ENCODE measurements at places on chromosomes 16 and 17.

DNA sequence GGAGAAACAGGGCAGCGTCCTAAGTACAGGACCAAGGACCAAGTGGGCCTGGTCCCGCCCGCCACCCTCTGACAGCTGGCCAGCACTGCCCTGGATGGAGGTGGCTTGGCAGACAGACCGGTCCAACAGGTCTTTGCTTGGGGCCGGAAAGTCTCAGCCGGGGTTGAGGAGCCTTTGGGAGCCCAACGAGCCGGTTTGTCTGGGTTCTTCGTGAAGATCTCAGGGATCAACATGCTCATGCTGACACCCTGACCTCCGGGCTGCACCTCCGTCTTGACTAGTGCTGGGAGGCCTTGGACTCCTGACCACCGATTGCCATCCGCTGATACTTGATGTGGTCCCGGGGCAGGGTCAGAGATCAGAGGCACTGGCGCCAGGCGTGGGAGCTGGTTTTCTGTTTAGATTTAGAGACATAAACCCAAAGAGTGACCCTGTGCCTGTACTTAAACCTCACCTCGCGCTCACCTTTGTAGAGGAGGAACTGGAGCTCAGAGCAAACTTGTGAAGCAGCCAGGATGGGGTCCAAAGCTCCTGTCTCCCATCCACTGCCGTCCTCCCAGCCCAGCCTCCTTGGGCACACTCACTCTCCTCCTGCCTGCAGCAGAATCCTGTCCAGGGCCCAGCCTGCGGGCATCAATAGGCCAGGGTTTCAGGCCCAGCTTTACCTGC lies 92.1 kb upstream of the GSE1 start:
- no peak for DNase-seq

- peak; percentile 85 for DNase-seq
These were observed 550 bp upstream of the RNF213 start for GRCh38 chr17:80260069-80260535.

DNA sequence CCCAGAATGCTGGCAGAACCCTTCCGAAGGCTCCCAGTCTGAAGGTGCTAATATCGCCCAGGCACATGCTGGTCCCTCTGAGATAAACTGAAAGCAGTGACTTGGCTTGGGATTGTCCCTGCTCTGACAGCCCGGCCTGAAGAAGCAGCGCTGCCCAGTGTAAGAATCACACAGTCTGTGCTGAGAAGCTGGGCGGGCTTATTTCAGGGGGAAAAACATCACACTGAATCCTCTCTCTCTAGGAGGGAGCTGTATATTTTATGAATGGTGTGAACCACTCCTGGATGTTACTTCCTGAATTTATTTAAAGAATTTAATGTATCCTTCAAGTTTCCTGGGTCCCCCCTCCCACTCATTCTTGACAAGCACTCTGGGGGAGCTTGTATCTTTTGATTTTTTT lies 36.3 kb downstream of the GAS7 start:
- DNase-seq = no peak

- DNase-seq = no peak
These were observed 712 bp downstream of the TMEM256 start for GRCh38 chr17:7403043-7403726.

GRCh38 chr16:27256861-27257260 lies 11.7 kb downstream of the NSMCE1 start:
- no peak for DNase-seq

DNA sequence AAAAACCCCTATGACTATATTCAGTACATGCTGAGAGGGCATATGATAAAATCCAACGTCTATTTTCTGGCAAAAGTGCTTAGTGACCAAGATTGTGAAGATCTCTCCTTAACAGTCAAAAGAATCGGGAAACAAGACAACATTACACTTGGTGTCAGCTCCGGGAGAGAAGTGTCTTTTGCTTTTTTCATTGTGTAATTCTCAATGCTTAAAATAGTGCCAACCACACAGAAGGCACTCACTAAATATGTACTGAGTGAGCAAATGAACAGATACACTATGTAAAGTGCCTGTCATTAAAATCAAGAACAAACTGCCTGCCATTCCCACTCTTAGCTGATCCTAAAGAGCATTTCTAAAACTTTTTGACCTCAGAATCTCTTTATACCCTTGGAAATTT lies 34.1 kb downstream of the VPS53 start:
- DNase-seq = no peak

DNA sequence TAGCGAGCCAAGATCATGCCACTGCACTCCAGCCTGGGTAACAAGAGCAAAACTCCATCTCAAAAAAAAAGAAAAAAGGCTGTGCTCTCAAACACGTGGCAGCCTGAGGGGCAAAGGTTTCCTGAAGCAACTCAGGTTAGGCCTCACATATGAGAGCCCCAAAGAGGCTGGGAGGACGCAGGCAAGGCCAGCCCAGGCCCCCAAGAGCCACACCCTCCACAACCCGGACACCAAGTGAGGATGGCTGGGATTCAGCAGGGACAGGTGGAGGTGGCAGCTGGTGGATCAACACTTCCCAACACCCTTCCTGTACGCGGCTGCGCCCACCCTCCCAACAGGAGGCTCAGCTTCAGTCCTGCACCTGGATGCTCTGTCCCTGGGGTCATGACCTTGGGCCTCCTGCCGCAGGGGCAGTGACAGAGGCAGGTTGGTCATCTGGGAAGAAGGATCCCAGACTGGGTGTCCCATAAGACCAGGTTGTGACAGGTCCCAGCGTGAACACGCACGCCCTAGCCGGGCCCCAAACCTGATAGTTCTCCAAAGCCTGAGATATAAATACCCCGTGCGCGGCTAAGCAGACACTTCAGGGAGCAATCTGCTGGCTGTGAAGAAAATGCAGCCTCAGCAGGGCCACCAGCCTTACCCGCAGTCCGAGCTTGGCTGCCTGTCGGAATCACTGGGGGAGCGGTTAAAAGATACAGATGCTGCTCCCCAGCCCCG lies 78.1 kb downstream of the TIMM22 start:
- no peak for DNase-seq

- DNase-seq = no peak
These were observed 4.5 kb upstream of the SLC5A11 start for GRCh38 chr16:24841291-24841690.

GRCh38 chr17:2008332-2009126 lies 16.6 kb downstream of the RTN4RL1 start:
- no peak for DNase-seq

All from MG63 (cell line).